ENCODE measurements at places on chromosomes 4 and X.

GRCh38 chr4:25378437-25378743 is 1.3 kb downstream of the ANAPC4 start:
- DNase-seq: no peak

DNA sequence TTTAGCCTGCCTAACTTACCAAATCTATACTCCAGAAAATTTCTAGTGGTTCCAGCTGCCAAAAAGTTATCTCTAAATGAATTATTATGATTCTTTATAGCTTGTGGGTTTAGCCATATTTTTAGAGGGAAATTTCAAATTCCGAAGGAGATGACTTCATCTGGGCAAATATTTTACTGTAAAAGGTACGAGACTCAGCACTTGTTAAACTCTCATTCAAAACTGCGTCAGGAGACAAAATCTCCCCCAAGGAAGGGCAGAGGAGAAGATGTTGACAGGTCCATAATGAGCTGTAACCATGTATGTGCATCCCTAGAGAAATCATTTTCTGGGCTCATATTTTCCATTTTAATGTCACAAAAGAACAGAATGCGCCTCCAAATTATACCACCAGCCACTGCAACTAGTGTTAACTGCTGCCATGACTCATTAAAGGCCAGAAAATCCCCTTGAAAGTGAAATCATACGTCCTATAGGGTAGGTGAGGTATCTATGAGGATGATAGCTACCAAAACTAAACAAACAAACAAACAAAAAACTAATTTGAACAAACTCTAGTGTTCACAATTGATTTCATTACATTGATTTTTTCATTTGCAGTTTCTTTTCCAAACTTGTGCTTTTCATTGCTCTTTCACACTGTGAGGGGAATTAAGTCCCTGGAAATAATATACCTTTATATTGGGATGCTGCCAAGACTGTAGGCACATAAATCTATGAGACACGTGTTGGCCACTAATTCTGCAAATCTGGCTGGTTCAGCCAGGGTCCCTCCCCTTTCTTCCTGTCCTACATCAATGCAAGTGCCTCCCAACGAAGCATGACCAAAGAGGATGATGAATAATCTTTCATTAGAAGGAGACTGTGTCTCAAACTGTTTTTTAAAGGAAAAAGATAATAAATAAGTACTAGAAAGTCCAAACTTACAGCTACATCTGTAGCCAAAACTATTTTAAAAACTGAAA is 85.8 kb downstream of the ARHGAP6 start:
- DNase-seq: no peak

- DNase-seq: peak; percentile 23
Measured at GRCh38 chrX:31199056-31199839, 127.4 kb upstream of the FTHL17 start.

DNA sequence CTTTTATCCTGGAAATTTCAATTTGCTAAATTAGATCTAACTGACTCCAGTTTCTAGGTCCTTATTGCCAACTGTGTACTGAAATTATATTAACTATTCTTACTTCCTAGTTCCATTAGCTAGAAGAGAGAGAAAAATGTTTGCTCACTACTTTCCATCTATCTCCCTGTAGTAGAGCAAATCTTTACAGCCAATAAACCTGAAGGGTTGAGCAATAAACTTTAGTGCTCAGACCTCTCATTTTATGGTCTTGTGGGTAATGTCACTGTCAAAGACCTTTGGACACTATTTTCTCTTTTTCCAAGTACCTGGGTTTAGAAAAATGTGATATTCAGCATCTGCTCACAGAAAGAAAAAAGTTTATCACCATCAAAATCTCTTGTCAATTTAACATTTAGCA is 237.5 kb upstream of the GEMIN8 start:
- no peak for DNase-seq

DNA sequence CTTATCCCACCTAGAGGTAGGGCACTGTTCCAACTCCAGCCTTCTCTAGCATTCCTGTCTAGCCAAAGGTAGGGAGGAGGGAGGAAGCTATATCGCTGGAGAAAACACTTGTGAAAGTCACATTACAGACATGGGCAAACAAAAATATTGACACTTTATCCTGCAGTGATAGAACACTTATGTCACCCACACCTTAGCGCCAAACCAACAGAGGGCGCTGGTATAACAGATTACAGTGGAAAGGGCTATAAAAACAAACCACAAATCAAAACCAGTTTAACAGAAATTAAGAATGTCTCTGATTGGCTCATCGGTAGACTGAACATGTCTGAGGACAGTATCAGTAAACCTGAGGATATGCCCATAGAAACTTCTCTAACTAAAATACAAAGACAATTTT is 451.3 kb downstream of the TLL1 start:
- DNase-seq: peak; percentile 38

- peak; percentile 56 for DNase-seq
Measured at GRCh38 chr4:159422019-159422418, 319.1 kb downstream of the RAPGEF2 start.

- DNase-seq: no peak
Measured at GRCh38 chr4:76680952-76681351, 217.0 kb downstream of the SOWAHB start.

- DNase-seq: no peak
Measured at GRCh38 chrX:12702509-12703091, 88.6 kb upstream of the PRPS2 start.

DNA sequence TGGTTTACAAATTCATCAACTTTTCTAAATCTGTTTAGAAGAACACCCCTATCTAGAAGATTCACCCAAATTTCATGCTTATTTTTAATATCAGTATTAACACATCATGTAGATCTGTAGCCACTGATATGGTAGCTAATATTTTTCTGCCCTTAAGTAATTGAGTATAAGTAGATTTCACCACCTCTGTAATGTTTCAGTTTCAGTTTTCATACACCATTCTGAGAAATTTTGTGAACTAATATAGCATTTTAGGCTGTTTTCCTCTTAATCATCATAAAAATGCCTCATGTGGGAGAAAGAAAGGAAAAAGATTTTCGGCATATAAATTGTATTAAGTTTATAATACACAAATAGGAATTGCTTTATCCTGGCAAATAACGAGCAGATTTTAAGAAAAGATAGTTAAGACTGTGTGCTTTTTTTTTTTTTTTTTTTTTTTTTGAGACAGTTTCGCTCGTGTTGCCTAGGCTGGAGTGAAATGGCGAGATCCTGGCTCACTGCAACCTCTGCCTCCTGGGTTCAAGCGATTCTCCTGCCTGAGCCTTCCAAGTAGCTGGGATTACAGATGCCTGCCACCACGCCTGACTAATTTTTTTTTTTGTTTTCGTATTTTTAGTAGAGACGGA is 21.4 kb upstream of the RBPJ start:
- DNase-seq: peak; percentile 18

- DNase-seq: no peak
Measured at GRCh38 chrX:38513112-38513742, 48.1 kb upstream of the TSPAN7 start.

- DNase-seq: no peak
Measured at GRCh38 chrX:23374291-23374690, 39.6 kb downstream of the PTCHD1 start.

GRCh38 chrX:131840799-131841495 is 182.2 kb upstream of the STK26 start:
- no peak for DNase-seq

- peak; percentile 50 for DNase-seq
Measured at GRCh38 chr4:35818520-35818919, 425.8 kb downstream of the ARAP2 start.

DNA sequence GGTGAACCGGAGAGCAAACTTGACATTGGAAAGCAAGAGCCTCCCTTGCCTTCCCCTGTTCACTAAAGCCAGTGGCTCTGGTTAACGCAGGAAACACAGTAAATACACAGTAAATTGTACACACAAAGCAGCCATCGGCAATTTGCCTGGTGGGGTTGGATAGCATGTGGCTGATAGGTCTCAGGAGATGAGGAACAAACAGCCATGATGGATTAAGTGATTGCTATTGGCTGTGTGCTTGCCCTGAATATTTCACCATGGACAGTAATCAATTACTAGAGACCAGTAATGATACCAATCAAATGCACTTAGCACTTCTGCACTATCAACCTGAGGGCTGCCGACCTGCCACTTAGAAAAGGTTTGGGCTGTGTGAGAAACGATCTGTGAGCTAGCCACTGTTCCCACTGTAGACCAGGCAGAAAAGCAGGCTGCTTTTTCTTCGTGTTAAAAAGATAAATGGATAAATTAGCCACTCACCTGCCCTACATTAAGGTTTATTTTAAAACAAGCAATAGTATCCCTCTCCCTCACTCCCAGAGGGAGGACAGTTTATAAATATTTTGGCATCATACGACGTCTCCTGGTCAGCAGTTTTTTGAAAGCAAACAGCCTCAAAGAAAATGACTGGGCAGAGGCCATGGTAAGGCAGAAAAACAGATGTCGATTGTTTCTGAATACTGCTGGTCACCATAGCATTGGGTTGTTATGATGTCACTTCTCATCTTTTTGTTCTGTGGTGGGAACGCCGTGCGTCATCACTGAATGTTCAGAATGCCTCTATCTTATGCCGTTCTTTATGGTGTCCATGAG is 167.1 kb downstream of the MAML3 start:
- no peak for DNase-seq

DNA sequence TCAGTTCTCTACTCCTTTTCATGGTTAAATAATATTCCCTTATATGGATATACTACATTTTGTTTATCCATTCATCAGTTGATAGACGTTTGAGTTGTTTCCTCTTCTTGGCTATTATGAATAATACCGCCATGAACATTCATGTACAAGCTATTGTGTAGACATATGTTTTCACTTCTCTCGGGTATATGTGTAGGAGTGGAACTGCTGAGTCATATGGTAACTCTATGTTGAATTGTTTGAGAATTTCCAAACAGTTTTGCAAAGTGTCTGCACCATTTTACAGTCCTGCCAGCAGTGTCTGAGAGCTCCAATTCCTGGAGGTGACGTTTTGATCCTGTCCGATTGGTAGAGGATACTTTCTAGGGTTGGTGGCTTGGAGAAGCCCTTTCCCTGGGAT is 23.6 kb downstream of the PLAC1 start:
- peak; percentile 69 for DNase-seq

GRCh38 chr4:671769-672168 is 2.3 kb downstream of the ATP5ME start:
- DNase-seq: no peak

- DNase-seq: peak; percentile 6
Measured at GRCh38 chrX:111168314-111168713, 72.3 kb downstream of the PAK3 start.

DNA sequence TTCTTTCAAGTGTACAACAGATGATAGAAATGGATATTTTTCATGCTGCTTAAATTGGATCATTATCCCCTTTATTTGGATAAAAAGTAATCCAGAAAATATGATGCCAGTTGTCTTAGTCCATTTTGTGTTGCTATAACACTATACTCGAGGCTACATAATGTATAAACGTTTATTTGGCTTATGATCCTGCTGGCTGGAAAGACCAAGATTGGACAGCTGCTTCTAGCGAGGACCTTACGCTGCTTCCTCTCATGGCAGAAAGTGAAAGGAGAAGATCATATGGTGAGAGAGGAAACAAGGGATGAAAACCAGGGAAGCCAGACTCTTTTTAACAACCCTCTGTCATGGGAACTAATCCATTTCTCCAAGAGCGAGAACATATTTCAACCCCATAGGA is 102.7 kb downstream of the TRAM1L1 start:
- DNase-seq: peak; percentile 7

DNA sequence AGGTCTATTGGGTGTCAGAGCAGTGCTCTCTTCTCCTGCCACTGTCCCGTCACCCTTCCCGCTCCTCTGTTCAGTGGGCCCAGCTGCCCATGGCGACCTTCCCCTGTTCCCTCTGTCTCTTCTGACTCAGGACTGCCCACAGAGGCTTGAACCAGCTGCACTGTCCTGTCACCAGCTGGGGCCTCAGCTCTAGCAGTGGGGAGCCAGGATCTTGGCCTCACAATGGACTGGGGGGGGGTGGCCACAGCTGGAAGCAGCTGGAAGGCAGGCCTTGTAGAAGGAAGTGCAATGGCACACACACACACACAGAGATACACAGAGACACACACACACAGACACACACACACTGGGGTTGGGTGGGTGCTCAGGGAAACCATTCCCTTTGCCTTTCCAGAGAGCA is 114.0 kb upstream of the PJA1 start:
- DNase-seq: no peak

DNA sequence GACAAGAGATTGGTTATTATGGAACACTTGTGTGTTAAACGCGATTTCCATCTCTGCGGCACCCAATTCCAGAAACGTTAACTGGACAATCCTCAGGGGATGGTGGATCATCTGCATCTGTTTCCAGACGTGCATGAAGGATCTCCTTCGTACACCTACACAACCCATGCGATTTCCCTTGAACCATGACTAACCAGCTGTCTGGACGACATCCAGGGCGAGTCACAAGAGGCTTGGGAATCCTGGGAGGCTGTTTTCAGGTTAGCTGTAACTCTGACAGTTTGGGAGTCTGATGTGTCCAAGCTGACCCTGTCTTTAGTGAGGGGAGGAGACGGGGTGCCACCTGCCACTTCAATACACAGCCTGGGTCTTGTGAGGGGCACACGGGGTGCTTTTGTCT is 84.5 kb downstream of the GATB start:
- no peak for DNase-seq

DNA sequence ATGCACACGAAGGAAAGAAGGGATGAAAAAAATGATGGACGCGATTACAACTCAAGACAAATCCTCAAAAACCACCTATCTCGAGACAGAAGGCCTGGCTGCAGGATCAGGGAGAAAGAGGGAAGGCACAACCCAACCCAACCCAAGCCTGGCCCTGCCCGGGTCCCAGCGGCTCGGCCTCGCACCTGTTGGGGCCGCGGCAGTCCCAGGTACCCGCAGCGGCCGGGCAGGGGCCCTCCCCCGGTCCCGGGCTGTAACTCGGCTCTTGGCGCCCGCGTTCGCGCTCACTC is 464 bp downstream of the RASGEF1B start:
- no peak for DNase-seq

- DNase-seq: peak; percentile 63
Measured at GRCh38 chrX:134999469-134999868, 8.7 kb downstream of the SMIM10 start.

DNA sequence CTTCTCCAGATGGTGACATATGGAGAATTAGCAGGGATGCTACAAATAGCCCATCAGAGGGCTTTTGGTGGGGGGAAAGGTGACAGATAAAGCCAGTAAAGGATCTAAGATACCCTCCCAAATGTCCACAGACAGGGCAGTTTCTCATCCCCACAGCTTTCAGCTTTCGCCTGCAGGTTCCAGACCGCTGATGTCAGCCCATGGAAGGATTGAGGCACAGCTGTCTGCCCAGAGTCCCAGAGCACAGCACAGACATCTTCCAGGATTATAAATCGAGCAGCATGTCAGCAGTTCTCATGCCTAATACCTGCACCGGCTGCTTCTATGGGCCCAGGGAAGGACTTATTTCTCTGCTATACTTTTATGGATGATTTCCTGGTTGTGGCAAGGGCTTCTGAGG is 96.7 kb upstream of the MXRA5 start:
- DNase-seq: no peak

GRCh38 chr4:16583764-16584163 is 314.7 kb downstream of the LDB2 start:
- no peak for DNase-seq

DNA sequence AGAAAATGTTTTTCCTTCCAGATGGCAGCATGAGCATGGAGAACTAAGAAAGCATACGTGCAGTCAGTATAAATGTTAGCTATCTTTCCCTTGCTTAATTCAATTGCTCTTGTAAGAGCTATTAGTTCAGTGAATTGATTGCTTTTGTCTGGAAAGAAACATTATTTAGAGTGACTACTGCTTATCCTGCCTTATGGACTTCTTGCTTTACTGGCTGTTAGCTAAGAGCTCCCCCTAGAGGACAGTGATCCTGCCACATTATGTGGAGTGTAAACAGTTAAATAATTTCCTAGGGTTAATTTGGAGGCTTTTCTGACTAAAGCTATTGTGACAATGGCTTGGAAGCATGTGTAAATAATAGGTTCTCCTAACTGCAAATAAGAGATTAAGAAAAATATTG is 1402.4 kb downstream of the FAM133A start:
- DNase-seq: peak; percentile 3
